Omental fat pad (tissue), 4 donors: ENCODE measurements at places on chromosomes 3 and 15. TPM values are rescaled to one million over a fixed set of nuclear protein-coding genes. Genes with fewer than 3 reads are reported as not detected.

GHRL gene
- not detected for total RNA-seq

CPA3 gene
- total RNA-seq = 21.5 TPM

DNA sequence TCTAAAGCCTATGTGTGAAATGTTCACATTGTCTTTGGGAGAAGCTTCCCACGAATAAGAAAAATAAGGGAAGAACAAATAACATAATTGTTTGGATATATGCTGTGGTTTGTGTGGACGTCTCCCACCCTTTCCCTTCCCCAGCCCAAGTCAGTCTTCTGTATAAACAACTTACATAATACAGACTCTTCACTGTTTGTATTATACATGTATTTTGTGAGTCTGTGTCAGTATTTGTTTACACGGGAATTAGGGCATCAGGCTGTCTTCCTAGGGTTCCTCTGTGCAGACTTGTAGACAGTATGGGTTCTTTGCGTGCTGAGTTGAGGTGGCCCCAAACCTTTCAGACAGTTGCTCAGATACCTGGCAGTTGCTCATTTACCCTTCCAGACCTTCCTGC, 103.4 kb downstream of the IGF1R start:
- no peak for DNase-seq

DNA sequence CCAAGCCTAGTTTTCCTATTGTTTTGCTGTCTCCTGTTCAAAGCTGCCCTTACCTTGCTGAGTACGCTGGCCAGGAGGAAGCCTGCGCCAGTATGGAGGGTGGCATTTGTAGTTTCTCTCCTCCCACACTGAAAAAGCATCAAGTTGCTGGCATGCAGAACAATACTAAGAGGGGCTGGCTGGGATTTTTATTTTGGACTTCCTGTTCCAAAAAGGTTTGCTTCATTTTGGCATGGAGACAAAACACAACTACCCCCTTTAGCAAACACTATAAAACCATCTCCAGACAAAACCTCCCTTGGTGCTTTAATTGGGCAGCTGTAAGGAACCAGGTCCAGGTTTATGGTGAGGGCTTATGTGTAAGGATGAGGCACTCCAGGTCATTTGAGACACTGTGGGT, 457.6 kb downstream of the PDCD6IP start:
- DNase-seq = no peak

GRCh38 chr3:33722191-33722590, 4.1 kb upstream of the CLASP2 start:
- DNase-seq = no peak
